Activated CD4-positive, alpha-beta T cell treated with anti-CD3 and anti-CD28 coated beads, Interleukin-2, Interleukin-4, amounts not matched to agents 100 ng/mL and 50 ng/mL, durations not matched to agents 16 hours and 8 hours (primary cell): ENCODE measurements at places on chromosomes 4 and X.
A peak's percentile ranks its signal among the peaks of the same experiment; 100 is the strongest.

DNA sequence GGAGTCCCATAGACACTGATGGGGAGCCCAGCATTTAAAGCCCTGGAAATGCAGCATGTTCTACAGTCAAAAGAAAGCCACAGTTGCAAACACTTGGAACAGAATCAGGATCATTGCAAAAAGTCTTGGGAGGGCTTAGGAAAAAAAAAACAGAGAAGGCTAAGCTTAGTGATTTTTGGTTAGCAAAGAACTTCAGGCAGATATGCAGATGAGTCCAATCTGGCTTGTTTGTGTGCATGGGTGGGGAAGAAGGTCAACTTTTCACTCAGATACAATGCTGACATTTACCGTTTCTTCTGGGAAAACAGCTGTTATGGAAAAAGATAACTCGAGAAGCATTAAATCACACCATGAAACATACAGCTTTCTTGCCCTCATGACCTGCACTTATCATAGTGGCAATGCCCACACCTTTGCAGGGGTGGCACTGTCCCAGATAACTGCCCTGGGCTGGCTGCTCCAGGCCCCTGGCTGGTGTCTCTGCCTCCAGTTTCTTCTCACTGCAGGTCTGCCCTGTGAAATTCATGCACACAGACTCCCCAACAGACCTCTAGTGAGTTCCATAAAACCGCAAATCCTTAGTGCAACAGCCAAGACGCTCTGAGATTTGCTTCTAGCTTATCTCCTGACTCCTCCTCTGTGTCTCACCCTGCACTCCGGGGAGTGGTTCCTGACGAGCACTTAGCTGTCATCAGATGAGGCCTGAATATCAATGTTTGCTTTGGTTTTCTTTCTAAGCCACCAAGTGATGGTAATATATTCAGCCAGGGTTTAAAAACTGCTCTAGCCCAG, 99.2 kb downstream of the DRD5 start:
- no peak for DNase-seq

DNA sequence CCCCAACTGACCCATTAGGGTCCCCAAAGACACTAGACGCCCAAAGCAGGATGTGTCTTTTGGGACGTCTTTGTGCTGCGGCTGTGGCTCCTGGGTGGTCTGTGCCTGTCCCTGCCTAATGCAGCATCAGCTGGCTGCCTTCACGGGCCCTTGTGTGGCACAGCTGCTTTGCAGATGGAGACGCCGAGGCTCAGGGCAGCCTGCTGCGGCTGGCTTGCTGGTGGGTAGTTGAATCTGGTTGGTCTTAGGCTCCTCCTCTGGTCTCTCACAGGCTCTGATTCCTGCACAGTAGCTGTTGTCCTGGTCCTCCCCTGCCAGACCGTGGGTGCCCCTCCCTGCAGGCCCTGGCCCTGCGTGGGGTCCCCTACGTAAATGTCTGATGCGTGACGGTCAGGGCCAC, 8.1 kb downstream of the CPZ start:
- DNase-seq, result no peak

DNA sequence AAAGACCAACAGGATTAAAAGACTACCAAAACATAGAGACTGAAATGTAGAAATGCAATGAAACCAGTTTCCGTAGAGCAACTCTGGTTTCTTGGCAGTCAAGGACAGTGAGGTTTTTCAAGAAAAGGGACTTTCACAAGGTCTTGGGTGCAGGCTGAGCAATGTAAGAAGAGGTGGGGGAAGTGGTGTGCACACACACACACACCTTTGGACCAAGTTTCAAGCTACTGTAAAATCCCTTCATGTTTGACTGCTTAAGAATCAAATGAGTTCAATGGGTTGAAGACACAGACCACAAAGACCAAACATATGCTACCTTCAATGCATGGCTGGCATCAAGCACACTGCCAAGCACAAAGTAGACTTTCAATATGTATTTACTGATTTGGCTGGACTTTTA, 17.8 kb upstream of the MCF2 start:
- DNase-seq, result no peak

DNA sequence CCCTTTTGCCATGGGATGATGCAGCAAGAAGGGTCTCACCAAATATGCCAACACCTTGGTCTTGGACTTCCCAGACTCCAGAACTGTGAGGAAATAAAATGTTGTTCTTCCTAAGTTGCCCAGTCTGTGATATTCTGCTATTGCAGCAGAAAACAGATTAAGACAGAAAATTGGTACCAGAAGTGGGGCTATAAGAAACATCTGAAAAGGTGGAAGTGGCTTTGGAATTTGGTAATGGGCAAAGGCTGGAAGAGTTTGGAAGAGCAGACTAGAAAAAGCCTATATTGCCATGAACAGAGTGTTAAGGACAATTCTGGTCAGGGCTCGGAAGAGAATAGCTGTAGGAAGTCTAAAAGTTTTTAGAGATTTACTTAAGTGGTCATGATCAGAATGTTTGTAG, 27.4 kb downstream of the CASP6 start:
- no peak for DNase-seq

GRCh38 chrX:65034292-65034667, 58.0 kb upstream of the ZC4H2 start:
- DNase-seq, result no peak

DNA sequence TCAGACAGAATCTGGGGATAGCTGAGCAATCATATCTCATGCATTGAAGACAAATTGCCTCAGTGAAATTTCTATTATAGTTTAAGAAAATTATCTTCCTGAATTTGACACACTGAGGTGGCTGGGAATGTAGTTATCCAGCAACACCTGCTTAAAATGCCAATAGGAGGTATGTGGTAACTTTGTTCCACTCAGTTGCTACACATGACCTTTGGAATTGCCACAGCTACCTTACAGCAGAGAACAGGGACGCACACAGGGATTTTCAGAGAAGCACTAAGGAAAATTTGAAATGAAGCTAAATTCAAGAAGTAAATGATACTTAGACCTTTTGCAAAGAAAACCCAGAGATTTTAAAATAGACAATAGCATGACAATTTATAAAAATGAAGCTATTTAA, 264.6 kb downstream of the IL1RAPL1 start:
- DNase-seq, result no peak

DNA sequence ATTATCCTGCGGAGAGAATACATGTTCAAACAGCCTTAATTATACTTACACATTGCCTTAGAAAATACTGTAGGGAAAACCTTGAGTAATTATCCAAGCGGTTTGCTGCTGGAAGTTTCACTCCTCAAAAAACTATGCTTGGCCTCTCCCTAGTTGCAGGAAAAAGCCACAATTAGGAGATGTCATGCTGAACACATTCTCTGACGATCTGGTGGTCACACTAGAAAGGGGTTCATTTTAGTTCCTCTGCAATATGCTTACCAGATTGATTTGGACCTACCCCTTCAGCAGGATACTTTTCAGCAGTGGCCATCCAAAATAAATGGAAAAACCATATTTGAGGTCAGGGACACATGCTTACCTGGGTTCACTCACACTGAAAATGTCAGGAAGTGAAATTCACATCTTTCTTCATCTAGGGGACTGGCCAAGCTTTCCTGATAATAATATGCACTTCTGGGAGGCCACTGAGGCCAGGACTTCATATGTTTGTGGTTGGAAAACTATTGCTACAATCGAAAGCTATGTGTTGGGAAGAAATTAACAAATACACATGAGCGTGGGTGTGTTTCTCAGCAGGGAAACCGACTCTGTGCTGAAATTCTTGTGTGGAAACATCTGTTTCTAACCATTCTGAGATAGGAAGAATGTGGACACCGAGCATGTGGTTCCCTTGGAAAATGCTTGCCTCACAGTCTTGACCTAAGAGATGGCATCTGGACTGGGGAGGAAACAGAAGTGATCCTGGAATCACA, 68.8 kb downstream of the ATXN3L start:
- no peak for DNase-seq

DNA sequence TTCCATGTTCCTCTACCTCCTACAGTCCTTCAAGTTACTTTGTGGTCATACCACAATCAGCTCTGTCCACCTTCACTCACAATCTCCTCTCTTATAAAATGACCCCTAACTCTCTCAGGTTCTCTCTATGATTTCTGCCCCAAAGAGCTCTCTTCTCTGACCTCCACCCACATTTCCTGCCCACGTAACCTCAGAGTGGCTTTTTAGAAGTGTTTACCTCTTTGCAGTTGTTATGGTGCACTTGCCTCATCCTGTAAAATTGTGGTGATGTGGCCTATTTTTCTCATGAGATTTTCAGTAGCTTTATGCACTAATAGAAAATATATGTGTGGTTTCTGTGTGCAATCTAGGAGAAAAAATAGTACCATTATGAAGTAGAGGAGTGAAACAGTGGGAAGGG, 215.8 kb downstream of the PACRGL start:
- DNase-seq, result peak; percentile 0

DNA sequence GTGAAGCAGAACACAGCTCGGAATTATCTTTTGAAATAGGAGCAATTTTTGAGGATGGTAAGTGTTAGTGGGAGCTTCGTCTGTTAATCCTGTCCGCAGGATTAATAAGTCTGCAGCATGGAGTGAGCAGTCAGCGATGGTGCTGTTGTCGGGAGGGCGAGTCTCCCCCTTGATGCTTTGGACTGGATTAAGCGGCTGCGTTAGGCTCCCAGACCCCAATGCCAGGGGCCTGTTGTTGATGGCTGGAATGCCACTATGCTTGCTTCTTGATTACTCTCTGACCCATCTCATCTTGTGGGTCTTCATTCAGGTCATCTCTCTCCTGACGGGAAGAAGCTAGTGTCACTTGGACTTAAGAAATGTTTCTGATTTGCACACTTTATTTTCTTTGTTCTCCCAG, 332.6 kb downstream of the ARHGAP10 start:
- DNase-seq, result no peak

GRCh38 chrX:154730253-154730891, 20.5 kb downstream of the GAB3 start:
- DNase-seq, result no peak

GRCh38 chr4:80306260-80306659, 29.3 kb upstream of the CFAP299 start:
- DNase-seq, result no peak

DNA sequence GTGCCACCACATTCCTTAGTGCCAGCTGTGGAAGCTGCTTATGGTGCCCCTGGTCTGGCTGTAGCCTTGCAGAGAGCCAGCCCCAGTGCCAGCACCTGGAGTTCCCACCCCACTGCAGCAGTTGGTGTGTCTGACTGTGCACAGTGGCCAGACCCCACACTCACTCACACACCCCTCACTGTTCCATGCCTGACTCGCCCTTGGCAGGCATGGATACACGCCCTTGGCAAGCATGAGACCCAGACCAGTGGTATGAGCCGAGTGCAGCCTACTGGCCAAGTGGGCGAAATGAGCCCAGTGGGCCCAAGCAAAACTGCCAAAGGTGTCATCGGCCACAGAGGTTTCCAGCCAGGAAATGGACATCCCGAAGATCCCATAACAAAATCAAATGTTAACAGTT, 27.4 kb downstream of the NAA11 start:
- DNase-seq, result no peak

DNA sequence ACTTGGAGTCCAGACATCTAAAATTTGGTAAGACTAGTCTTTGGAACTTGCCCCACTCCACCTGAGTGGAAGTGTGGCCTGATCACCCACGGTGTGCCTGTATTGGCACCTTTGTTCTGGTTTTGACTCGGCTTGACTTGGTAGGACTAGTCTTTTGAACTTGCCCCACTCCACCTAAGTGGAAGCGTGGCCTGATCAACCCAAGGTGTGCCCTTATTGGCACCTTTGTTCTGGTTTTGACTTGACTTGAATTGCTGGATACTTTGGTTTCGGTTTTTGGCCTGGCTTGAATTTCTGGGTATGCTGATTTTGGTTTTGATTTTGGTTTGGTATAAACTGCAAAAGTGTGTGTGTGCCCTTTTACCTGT, 44.7 kb upstream of the UGT2B7 start:
- no peak for DNase-seq

DNA sequence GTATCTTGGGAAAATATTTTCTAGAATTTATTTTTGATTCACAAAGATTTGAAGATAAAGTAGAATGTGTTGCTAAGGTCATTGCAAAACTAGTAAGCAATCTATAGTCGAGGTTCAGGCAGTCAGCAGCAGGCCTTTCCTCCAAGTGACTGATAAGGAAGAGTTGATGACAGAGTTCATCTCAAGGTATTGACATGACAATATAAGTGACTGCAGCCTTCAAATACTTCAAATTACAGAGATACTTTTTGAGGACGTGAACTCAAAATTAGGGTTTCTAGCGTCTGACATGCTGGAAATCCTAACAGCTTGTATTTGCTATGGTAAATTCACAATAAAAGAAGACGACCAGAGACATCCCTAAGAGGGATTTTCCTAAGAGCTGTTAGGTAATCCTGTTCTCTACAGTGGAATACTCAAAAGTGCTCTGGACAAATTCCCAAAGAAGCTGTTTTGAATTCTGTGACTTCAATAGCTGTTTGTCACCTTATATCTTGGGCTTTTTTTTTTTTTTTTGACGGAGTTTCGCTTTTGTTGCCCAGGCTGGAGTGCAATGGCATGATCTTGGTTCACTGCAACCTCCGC, 7.4 kb downstream of the ARHGAP10 start:
- no peak for DNase-seq

DNA sequence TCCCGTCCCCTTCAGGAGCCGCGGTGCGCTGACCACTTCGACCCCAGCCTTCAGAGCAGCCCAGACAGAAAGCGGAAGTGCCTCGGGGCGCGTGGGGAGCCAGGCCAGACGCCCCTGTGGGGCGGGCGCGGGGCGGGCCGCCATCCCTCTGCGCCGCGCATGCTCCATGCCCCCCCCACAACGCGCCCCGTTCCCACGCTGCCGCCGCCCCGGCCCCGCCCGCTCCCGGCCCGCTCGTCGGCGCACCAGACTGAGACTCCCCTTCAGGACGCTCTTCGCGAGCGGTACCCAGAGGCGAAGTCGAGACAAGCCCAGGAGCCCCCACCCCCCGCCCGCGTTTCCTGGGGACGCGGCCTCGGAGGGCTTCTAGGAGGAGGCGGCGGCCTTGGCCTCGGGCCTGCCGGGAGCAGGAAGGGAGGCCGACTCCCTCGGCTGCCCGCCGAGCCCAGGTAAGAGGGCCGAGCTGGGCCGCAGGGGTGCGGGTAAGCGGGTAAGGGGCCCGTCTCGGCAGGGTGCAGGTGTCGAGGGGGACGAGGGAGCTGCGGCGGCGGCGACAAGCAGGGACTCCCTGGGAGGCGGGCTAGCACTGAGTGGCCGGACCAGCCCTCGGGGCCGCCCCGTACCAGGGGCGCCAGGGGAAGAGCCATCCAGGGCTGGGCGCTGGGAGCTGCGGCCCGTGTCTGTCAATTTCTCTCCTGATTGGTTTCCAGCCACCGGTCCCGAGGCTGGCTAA, at the start of gene ZFP92:
Gene ZFP92, plus strand, starts transcription at position 218 of the 733 bp plus-strand sequence. CDS start 6,851 bp downstream, outside the sequence.
- no peak for DNase-seq

DNA sequence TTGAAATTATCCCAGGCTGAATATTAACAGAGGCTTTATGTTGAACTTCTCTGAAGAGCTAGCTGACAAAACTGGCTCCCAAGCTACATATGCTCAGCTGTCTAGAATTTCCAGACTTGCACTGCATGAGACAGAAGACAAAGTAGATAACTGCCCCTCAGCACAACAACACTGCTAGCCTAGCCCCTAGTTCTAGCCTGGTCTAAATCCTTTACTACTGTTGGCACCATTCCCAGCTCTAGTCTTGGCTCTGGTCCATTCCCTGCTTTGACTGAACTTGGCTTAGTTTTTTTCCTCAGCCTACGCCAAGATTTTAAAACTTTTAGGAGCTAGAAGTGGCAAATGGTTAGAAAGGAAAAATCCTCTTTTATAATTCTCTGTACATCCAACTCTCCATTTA, 7.6 kb upstream of the OPHN1 start:
- DNase-seq, result no peak
